ENCODE measurements at places on chromosomes 5 and 9.

GRCh38 chr9:138049779-138050471 is 172.3 kb downstream of the CACNA1B start:
- DNase-seq: no peak

GRCh38 chr5:38382898-38383297 is 124.5 kb downstream of the EGFLAM start:
- DNase-seq: peak; percentile 2

- DNase-seq: no peak
These were observed 27.1 kb downstream of the LCP2 start for GRCh38 chr5:170270293-170271069.

- DNase-seq: no peak
These were observed 336.9 kb downstream of the ENC1 start for GRCh38 chr5:74303578-74303977.

GRCh38 chr5:54081415-54081814 is 229.0 kb downstream of the ARL15 start:
- DNase-seq: no peak

GRCh38 chr5:132226516-132227234 is 978 bp downstream of the P4HA2 start:
- no peak for DNase-seq

DNA sequence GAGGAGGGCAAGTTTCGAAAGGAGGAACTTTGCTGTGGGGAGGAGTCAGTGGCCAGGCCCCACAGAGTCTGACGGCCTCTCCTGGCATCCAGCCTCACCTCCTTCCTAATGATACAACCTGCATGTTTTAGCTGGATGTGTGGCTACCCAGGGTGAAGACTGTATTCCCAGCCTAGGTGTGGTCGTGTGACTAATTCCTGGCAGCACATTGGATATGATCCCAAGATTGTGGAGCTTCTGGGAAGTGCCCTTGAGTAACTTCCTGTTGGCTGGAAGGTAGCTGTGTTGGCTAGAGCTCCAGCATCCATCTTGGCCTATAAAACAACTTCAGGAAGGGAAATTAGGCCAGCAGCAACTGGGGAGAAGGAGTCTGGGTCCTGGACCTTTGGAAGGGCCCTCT is 19.0 kb upstream of the LPCAT1 start:
- DNase-seq: no peak

- no peak for DNase-seq
These were observed 18.9 kb downstream of the MRPS30 start for GRCh38 chr5:44827681-44828080.
